Kidney epithelial cell (primary cell): ENCODE measurements at places on chromosomes 6 and 20. TPM values are rescaled to one million over a fixed set of nuclear protein-coding genes. Genes with fewer than 3 reads are reported as not detected.

Gene EYA4
- 0.58 and 1.8 TPM in 2 replicates for total RNA-seq

- no peak for DNase-seq
These were observed 2.1 kb downstream of the LPIN3 start for GRCh38 chr20:41342474-41343464.

DNA sequence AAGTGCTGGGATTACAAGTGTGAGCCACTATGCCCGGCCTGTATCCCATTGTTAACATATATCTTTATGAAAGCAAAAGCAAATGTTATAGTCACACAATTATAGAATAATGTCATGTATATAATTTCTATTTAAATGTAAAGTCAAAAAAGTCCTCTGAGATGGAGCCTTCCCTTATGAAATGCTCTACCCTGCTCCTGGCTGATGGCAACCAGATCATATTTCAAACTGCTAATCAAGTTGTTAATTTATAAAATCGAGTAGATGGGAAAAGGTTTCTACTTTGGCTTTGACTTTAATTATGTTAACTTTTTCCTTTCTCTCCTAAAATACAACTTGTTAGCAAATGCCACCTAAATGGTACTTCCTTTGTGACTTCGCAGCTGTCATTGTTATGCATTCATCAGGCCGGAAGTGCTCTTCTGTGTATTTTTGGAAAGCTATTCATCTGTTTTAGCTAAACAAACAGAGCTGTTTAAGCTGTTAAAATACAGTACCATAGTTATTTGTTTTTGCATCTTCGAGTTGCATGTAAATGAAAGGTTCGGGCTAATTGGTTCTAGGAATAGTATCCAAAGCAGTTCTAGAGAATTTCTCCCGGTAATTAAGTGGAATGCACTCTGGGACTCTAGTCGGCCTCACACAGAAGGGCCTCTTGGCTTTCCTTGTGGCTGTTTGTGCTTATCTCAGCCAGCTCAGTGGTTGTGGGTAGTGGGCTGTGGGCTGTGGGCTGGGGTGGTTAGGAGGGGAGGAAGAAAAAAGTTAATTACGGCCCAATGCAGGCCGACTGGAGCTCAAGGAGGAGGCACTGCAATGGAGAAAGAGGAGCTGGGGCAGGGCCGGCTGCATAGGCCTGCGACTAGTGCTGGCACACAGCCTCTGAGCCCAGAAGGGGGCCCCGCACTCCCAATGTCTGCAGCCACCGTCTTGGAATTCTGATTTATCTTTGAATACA, 34.8 kb downstream of the SLC35D3 start:
- DNase-seq, result no peak

GRCh38 chr6:25714765-25715164, 39.8 kb upstream of the SLC17A4 start:
- DNase-seq, result no peak

DNA sequence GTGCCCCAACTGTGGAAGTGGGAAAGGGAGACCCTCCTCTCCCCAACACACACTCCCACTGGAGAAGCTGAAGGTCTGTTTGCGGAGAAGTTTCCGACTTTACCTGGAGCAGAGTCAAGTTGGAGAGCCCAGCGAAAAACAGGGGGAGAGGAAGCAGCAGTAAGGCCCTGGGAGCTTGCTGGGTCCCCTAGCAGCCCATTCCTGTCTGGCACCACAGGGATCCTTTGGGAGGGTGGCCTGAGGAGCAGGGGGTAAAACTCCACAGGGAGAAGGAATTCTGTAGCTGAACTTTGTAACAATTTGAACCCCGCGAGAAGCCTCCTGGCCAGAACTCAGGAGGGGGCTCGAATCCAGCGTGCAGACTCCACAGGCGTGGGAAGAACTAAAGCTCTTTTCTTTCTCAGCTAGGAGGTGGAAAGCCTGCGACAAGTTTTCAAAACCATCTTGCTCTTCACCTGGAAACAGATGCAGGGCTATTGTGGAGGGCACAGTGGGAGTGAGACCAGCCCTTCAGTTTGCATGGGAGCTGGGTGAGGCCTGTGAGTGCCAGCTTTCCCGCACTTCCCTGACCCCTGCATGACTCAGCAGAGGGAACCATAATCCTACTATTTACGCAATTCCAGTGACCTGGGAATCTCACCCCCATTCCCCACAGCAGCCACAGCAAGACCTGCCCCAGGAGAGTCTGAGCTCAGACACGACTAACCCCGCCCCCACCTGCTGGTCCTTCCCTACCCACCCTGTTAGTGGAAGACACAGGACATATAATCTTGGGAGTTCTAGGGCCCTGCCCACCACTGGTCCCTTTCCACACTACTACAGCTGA, 25.8 kb downstream of the SERPINB9 start:
- DNase-seq, result no peak

GRCh38 chr20:3572151-3572550, 91.0 kb downstream of the GFRA4 start:
- no peak for DNase-seq

DNA sequence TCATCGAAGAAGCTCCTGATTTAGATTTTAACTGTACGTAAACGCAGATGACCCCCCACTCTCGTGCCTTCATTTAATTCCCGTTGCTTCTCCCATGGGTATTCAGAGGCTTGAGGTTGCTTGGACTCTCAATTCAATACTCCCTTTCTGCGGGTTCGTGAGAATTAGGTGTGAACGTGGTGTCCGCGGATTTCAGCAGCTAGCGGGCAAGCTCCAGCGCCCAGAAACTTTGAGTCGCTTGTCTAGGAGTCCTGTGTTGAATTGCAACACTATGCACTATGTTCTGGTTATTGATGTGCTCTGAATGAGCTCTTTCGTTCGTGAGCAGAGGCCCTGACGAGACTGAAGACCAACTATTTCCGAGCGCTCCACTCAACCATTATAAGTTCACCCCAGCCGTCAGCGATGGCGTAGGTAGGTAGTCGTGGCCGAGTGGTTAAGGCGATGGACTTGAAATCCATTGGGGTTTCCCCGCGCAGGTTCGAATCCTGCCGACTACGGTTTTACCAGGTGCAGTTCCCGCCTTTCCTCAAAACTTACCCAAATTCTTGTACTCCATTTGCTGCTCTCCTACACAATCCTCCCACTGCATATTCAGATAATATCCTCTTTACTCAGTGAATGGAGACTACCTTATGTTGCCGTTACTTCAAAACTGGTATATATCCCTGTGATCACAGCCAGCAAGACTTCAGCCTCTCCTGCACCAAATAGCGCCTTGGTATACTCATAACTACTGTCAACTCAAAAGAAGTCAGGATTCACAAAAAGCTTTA, 72.6 kb upstream of the ZNF184 start:
- DNase-seq, result no peak

Gene FAM162B
- 0.14 and 0.25 TPM in 2 replicates for total RNA-seq

DNA sequence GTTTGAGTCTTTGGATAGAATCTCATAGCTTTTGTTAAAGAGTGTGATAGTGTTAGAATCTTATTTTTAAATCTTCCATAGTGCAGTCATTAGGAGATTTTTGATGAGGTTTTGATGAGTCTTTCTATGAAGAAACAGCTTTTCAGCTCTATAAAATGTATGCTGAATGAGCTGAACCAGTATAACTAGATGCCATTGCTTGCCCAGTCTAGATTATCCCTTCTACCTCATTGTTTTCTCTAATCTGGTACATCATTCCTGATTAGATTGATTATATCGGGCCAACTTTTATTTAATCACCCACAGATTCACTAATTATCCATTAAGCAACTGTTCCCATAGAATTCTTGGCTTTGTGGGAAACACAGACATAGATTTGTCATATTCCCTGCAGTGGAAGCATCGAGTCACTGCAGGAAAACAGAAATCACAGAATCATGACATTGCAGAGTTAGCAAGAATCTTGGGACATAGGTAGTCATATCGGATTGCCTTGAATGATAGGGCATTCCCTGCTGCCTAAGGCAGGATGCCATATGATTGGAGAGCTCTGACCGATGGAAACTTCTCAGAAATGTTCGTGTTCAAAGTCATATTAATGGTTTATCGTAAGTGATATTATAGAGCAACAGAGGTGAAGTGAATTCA, 882.7 kb upstream of the FLRT3 start:
- DNase-seq, result no peak

DNA sequence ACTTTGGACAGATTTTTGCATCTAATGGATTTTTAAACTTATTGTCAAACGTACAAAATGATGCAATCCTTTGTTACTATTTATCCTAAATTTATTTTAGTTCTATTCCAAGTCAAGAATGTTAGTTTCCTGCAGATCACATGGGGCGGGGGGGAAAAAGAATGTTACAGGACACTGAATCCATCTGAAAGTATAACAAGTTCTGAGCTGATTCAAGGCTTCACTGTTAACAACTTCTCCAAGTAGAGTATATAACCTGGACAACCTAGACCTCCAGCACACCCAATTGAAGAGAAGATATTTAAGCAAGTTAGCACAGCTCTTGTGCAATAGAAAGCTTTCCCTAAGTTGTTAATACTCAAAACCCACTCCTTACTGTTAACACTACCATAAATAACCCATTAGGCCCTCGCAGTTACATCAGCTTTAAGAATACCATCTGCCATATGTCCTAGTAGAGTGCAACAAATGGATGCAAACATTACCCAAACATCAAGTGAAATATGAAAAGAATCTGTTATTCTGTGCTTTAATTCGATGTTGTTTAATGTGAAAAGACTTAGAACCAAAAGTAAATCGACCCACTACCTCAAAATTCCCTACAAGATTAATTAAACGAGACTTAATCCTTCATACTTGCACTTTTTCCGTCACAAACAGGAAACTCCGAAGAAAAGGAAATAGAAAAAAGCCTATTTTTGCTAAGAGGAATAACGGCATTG, 1.3 kb downstream of the SEC63 start:
- DNase-seq, result no peak
